ENCODE measurements at places on chromosomes 4 and X.

DNA sequence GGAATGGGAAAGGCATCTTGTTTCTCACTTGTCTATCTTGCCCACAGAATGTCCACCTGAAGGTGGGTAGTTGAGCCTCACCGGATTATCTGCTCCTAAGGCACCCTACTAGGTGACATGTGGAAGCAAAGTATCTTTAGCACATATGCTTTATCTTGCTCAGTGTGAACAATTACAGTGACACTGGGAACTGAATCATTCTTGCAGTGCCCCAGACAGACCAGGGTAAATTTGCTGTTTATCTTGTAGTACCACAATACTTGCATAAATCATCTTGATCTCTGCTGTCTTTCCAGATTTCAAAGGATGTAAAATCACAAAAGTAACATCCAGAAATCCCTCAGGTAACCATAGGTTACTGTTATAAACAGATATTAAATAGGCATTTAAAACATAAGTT lies 930.0 kb upstream of the INTU start:
- DNase-seq: no peak

DNA sequence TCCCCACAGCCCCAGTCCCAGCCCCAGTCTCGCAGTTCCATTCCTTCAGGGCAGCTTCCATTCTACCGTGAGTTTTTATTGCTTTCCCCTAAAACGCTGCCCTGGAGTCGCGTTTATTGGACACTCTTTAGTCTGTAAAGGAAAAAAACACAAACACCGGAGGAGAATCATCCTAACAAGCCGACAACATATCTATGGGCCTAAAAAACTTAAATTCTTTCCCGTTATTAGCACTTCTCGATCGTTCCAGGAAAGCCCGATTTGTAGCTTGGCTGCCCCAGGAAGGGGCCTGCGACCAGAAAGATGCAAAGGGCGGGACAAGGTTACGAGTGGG lies 178.5 kb downstream of the CBR4 start:
- DNase-seq: peak; percentile 18

DNA sequence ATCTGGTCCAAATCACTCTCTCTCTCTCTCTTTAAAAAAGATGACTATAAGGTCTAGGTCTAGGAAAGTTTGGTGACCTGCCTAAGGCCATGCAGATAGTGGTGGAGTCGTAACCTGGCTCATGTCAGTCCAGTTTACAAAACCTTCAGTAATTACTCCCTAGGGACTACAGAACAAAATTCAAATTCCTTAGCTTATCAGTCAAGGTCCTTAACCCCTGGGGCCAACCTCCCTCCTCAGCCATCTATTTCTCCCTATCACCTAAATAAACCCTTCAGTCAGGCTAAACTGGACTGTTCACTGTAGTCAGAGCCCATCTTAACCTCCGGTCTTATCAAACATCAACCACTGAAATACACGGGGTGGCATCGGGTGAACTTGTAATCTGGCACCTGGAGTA lies 68.9 kb downstream of the MAP3K15 start:
- no peak for DNase-seq

DNA sequence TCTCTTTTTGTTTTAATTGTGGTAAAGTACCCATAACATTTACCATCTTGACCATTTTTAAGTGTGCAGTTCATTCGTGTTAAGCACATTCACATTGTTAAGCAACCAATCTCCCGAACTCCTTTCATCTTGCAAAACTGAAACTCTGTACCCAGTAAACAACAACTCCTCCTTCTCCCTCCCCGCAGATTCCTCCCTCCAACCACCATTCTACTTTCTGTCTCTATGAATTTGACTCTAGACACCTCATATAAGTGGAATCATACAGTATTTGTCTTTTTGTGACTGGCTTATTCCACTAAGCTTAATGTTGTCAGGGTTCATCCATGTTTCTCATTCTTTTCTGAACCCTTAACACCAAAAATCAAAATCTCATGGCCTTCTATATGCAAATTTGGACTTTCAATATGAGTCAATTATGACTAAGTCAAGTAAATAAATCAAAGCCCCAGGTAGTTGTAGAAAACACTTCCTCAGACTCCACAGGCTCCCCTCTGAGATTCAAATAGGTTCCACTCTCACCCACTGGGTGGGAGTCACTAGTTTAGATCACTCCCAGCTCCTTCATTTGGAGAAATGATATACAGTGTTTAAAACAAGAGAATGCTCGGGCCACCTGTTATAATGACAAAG lies 9.8 kb upstream of the RTL5 start:
- no peak for DNase-seq

- DNase-seq: no peak
These were observed 28.0 kb downstream of the PDHA2 start for GRCh38 chr4:95867919-95868318.

DNA sequence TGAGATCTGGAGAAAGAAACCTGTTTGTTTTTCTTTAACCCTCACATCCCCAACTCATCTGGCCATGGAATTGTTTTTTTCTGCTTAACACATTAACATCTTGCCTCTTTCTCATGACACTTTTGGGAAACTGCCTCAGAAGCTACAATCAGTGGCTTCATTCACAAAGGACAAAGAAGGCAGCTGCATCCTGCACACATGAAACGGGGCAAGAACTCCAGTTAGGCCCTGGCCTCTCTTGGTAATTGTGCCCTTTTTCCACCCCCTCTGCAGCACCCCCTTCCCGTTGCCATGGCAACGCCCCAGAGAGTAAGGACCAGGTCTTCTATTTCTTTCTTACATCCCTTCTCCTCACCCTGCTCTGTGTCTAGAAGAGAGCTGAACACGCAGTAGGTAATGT lies 103.4 kb downstream of the PDGFRA start:
- DNase-seq: no peak

DNA sequence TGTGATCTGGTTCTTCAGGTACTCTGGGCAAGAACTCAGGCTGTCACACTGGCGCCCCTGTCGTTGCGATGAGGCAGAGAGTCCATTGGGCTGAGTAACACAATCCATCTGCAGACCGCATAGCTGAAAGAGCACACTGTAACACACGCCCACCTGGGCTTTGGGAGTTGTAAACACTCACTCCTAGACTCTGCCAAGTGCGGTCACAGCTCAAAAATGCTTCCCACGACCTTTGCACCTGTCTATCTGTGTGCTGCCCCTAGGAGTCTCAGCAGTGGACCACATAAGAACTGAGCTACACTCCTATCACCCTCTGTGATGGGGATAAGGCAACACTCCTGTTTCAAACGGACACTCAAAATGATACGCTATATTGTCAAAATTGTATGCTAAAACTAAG lies 2028.3 kb downstream of the PCDH7 start:
- no peak for DNase-seq

GRCh38 chr4:37891260-37892159 lies 626 bp downstream of the TBC1D1 start:
- no peak for DNase-seq

- DNase-seq: no peak
These were observed 68.9 kb downstream of the COL25A1 start for GRCh38 chr4:109233570-109233969.

GRCh38 chr4:64001229-64001898 lies 407.9 kb downstream of the TECRL start:
- no peak for DNase-seq

DNA sequence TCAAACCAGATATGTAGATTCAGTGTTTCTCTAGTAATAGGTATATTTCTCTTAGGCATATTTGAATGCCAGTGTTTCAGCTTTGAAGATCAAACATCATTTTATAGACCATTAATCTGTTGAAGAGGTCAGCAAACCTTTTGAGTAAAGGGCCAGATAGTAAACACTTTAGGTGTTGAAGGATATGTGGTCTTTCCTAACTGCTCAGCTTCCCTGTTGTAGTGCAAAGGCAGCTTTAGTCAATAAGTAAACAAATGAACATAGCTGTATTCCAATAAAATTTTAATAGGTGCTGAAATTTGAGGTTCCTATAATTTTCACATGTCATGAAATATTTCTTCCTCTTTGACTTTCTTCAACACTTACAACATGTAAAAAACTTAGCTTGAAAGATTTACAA lies 201.6 kb downstream of the ADGRL3 start:
- no peak for DNase-seq

GRCh38 chr4:25350561-25350960 lies 26.5 kb upstream of the ANAPC4 start:
- DNase-seq: no peak

DNA sequence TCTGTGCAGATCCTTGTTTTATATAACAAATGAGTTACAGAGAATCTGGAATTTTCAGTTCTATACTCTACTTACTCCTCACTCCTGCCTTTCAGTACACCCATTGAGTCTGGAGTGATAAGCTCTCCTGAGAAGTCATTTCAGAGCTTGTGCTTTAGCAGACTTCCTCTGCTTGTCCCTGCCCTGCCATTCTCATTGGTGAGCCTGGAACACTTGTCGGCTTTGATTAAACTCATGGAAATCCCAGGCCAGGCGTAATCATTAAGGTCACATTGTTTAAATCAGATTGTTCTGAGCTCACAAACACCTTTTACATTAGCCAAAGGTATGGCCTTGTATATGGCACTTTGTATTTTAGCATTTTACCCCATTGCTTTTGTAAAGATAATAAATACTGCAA lies 102.7 kb downstream of the CNKSR2 start:
- DNase-seq: no peak

GRCh38 chr4:106629268-106629625 lies 260.7 kb upstream of the GIMD1 start:
- no peak for DNase-seq

- DNase-seq: no peak
These were observed 5.9 kb downstream of the TLR7 start for GRCh38 chrX:12872741-12873140.

DNA sequence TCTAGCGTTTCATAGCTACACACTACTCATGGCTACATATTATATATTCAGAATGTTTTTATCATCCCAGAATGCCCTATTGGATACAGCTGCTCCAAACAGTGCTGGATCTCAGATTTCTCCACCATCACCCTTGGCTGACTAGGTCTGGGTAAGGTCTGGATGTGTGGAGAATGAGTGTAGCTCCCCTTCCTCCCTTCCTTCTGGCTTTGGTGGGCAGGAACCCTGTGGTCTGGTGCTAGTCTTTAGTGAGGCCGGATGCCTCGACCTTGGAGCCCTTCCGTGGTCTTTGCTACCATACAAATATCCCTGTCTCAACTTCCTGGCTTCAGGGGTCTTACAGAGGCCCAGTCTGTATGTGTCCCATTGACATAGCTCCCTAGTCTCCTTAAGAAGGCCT lies 52.1 kb upstream of the KDR start:
- DNase-seq: no peak

DNA sequence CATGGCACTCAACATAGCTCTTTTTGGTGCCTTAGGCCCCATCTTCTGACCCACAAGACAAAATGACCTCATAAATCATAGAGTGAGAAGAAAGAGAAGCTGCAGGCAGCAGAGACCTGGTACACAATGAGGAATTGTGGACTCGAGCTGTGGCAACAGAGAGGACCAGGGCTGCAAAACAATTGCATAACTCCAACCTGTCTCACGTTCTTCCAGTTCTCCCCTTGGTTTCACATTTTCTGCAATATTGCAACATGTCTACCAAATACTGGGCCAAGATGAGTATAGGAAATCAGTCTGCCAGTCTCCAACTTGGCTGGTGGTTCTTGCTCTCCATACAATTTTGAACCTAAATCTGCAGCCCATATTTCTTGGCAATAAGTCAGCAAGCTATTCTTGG lies 105.3 kb downstream of the KDR start:
- no peak for DNase-seq

- no peak for DNase-seq
These were observed 903.8 kb downstream of the STIM2 start for GRCh38 chr4:27764526-27764837.

DNA sequence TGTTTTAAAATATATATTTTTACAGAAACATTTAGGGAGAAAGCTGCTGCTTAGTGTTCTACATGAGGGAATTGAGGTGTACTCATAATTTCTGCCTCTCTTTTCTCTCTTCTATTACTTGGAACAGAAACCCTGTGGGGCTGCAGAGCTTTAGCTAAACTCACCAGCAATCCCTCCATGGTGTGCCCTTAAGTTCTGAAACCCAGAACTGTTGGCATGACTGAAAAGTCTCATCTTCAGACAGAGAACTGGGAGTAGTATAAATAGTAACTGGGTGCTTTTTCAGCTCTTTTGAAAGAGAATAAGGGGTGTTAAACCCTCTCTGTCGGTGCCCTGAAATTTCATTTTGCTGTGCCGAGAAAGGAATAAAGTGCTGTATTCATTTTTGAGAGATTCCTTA lies 294.9 kb upstream of the BOD1L1 start:
- DNase-seq: no peak

DNA sequence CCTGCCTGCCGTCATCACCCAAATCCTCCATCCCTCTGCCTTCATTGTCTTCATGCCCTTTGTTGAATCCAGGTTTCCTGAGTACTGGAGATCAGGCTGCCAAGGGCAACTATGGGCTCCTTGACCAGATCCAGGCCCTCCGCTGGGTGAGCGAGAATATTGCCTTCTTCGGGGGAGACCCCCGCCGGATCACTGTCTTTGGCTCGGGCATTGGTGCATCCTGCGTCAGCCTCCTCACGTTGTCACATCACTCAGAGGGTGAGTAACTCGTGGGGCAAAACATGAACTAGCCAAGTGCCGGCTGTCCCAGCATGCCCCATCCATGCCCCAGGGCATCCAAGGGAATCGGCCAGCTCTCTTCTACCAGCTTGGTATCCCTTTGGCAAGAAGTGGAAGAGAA lies 19.4 kb downstream of the NLGN3 start:
- no peak for DNase-seq

GRCh38 chr4:48189731-48190130 lies 55.7 kb upstream of the TXK start:
- no peak for DNase-seq

- DNase-seq: peak; percentile 12
These were observed 6.5 kb downstream of the SH3BP2 start for GRCh38 chr4:2799224-2799911.

DNA sequence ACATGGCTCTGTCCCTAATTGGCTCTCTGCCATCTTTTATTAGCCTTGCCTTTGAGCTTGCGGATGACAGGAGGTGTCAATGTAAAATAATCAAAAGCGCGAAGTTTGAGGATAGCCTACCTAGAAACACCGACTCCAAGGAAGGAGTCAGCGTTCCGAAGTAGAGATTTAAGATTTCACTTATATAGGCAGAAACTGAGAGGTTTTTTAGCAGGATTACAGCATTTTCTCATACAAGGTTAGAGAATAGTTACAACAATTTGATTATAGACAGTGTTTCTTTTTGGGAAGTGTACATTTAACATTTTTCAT lies 499 bp upstream of the NFXL1 start:
- DNase-seq: no peak

DNA sequence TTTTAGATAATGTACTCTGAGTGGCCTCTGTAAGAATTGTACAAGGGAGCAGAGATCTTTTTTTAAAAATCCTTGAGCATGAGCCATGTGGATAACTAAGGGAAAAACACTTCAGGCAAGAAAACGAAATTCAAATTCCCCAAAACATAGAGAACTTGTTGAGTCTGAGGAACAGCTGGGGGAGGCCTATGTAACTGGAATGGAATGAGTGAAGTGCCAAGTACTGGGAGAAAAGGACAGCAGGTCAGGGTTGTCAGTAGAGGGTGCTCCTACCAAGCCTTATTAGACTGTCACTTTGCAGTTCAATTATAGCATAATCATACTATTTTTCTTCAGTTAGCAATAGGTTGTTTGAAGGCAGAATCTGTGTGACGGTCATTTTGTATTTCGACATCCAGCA lies 135.1 kb downstream of the ARHGAP6 start:
- DNase-seq: no peak
